MCF 10A (cell line): ENCODE measurements at places on chromosomes 1 and 21. TPM values are rescaled to one million over a fixed set of nuclear protein-coding genes. Genes with fewer than 3 reads are reported as not detected.
A peak's percentile ranks its signal among the peaks of the same experiment; 100 is the strongest.

RNU5D-1 gene
- total RNA-seq: not detected in 2 replicates

DENND2D gene
- total RNA-seq: 3.9 and 6.0 TPM in 2 replicates

DNA sequence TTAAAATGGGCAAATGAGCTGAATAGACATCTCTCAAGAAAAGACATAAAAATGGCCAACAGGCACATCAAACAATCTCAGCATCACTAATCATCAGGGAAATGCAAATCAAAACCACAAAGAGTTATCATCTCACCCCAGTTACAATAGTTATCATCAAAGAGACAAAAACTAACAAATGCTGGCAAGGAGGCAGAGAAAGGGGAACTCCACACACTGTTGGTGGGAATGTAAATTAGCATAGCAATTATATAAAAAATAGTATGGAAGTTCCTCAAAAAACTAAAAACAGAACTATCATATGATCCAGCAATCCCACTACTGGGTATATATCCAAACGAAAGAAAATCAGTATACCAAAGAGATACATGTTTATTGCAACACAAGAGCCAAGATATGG, 68.7 kb downstream of the DENND1B start:
- H3K27ac ChIP-seq: no peak overlapping the region
- no peaks in the 10 kb centered on the region for H3K4me1 ChIP-seq
- H3K27me3 ChIP-seq: no peaks in the 10 kb centered on the region
- H3K36me3 ChIP-seq: no peaks in the 10 kb centered on the region
- no peak overlapping the region for H3K4me3 ChIP-seq

KRTAP21-2 gene
- total RNA-seq: not detected in 2 replicates

GRCh38 chr1:77424236-77424635, 142.4 kb downstream of the AK5 start:
- H3K27ac ChIP-seq: no peak overlapping the region
- no peak overlapping the region for H3K4me3 ChIP-seq
- no peaks in the 10 kb centered on the region for H3K36me3 ChIP-seq
- DNase-seq: peak; percentile 35

DNA sequence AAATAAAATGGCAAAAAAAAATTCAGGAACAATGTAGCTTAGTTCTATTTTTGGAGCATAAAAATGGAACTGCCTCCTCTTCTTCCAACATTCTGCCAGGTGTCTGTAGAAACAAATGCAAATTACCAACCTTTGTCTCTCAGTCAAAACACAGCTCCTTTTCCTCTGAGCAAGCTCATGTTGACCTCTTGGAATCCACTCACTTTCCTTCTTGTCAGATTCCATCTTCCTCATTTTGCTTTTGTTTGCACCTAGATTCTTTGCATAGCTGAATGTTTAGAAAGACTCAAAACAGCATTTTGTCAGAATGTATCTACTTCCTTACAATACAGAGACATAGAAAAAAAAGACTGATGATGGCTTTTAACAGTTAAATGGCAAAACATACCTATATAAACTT, 178.2 kb downstream of the ADGRL2 start:
- no peaks in the 10 kb centered on the region for H3K4me1 ChIP-seq
- H3K27me3 ChIP-seq: no peaks in the 10 kb centered on the region
- no peak overlapping the region for H3K27ac ChIP-seq
- no peak for DNase-seq
- no peak overlapping the region for H3K4me3 ChIP-seq

GRCh38 chr1:151834239-151834638, 2.6 kb upstream of the RORC start:
- H3K4me3 ChIP-seq: no peak overlapping the region
- H3K4me1 ChIP-seq: peaks cover 65% of the 10 kb centered on the region
- no peaks in the 10 kb centered on the region for H3K36me3 ChIP-seq
- no peak overlapping the region for H3K27ac ChIP-seq
- DNase-seq: no peak

DNA sequence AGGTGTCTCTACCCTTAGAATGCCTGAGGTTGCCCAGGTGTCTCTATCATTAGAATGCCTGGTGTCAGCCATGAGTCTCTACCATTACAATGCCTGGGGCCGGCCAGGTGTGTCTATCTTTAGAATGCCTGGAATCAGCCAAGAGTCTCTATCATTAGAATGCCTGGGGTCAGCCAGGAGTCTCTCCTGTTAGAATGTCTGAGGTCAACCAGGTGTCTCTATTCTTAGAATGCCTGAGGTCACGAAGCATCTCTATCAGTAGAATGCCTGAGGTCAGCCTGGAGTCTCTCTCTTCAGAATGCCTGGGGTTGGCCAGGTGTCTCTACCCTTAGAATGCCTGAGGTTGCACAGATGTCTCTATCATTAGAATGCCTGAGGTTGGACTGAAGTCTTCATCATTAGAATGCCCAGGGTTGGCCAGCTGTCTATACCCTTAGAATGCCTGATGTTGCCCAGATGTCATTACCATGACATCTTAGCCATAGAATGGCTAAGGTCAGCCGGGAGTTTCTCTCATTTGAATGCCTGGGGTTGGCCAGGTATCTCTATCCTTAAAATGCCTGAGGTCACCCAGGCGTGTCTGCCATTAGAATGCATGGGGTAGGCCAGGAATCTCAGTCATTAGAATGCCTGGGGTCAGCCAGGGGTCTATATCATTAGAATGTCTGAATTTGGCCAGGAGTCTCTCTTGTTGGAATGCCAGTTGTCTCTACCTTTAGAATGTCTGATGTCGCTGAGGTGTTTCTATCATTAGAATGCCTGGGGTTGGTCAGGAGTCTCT, 44.0 kb downstream of the RNF187 start:
- no peak overlapping the region for H3K27ac ChIP-seq
- H3K27me3 ChIP-seq: peaks cover 45% of the 10 kb centered on the region
- no peaks in the 10 kb centered on the region for H3K36me3 ChIP-seq
- DNase-seq: no peak
- H3K4me3 ChIP-seq: no peak overlapping the region

- no peaks in the 10 kb centered on the region for H3K27me3 ChIP-seq
- no peaks in the 10 kb centered on the region for H3K4me1 ChIP-seq
- no peak overlapping the region for H3K4me3 ChIP-seq
- no peak overlapping the region for H3K27ac ChIP-seq
- no peaks in the 10 kb centered on the region for H3K36me3 ChIP-seq
- no peak for DNase-seq
Measured at GRCh38 chr1:226827458-226827857, 43.0 kb upstream of the PSEN2 start.

GRCh38 chr1:226411619-226412018, 3.7 kb upstream of the PARP1 start:
- peaks cover 5% of the 10 kb centered on the region for H3K4me1 ChIP-seq
- peaks cover 7% of the 10 kb centered on the region for H3K36me3 ChIP-seq
- H3K4me3 ChIP-seq: no peak overlapping the region
- no peak for DNase-seq
- H3K27me3 ChIP-seq: no peaks in the 10 kb centered on the region
- H3K27ac ChIP-seq: no peak overlapping the region

TMCC2 gene
- 0.54 and 0.79 TPM in 2 replicates for total RNA-seq
